A673 (cell line): ENCODE measurements at places on chromosomes 12 and 14.

DNA sequence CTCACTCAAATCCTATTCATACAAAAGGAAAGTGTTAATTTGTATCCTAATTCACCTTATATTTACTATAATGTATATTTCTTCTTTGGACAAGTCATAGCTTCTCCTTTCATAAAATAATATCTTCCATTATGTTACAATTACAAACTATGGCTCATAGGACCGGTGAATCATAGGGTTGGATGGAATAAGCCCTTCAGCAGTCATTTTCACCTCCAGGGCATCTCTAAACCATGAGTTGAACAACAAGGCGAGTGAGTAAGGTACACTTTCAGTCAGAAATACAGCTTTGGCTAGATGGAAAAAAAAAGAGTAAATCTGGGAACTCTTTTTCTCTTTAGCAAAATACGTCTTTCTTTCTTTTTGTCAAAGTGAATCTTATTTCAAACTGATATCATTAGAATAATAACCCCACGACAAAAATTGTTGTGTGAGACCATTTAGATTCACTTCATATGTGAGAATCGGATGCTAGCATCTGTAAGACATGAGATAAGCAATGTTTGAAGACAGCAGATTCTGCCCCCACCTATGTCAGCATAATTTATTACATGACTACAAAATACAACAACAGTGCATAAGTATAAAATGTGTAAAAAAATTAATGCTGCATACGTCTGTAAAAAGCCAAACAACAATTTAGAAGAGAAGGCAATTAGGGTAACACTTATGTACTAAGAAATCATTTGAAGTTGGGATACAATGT is 184.4 kb upstream of the SLC38A2 start:
- DNase-seq: no peak

DNA sequence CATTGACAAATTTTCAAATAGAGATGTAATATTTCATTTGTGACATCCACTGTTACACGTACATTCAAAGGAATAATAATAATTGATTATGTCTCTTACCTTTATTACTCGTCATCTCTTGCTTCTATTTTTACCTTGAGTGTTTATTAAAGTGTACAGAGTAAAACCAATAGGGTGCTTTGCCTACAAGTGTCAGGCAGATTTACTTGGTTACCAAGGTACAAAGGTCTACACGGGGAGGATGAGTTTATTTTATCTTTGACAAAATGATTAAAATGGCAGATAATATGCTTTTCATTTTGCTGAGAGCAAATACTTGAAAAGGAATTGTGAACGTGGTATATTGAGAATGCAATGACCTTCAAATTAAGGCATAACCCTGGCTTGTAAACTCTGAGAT is 137.8 kb upstream of the SOX5 start:
- no peak for DNase-seq

DNA sequence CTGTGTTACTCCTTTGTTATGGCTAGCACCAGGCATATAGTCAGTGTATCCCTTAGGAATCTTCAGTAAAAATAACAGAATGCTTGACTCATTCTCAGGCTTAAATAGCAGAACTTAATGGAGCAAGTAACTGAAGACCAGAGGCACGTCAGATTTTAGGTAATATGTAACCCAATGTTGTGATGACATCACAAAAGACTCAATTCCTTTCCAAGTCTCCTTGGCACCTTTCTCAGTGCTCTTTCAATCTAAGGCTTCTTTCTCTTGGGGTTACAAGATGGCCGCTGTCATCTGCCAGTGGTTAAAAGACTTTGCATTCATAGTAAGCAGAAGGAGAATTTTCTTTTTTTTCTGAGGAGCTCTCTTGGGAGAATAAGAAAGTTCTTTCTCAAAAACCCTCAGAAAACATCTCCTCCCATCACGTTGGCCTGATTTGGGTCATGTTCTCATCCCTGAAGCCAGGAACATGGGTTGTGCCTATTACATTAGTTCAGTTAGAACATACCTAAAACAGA is 33.4 kb upstream of the DCN start:
- no peak for DNase-seq

DNA sequence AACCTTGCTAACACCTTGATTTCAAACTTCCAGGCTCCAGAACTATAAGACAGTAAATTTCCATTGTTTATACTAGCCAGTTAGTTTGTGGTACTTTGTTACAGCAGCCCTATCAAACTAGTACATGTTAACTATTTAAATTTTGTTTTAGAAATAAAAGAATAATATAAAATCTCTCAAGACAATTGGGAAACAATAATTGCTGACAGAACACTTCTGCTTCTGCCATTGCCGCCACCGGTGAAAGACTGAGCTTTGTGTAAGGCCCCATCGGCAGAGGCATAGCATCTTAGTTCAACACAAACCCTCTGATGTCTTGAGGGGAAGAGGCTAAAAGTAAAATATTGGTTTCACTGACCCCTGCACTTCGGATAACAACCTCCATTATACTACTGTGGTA is 1607.1 kb upstream of the SEL1L start:
- no peak for DNase-seq

GRCh38 chr12:69430942-69431590 is 39.1 kb upstream of the FRS2 start:
- no peak for DNase-seq

GRCh38 chr12:6765634-6766581 is at the start of gene PTMS:
TSS of gene PTMS (plus strand) at chr12:6766363. CDS start at chr12:6766706, 343 bp downstream.
- peak; percentile 96 for DNase-seq

GRCh38 chr12:32043928-32044549 is 62.6 kb upstream of the BICD1 start:
- no peak for DNase-seq

GRCh38 chr12:15789220-15790171 is at the start of gene EPS8:
TSS of gene EPS8 (minus strand) at chr12:15789388. CDS start at chr12:15682951, 106,437 bp downstream.
- DNase-seq: peak; percentile 96

DNA sequence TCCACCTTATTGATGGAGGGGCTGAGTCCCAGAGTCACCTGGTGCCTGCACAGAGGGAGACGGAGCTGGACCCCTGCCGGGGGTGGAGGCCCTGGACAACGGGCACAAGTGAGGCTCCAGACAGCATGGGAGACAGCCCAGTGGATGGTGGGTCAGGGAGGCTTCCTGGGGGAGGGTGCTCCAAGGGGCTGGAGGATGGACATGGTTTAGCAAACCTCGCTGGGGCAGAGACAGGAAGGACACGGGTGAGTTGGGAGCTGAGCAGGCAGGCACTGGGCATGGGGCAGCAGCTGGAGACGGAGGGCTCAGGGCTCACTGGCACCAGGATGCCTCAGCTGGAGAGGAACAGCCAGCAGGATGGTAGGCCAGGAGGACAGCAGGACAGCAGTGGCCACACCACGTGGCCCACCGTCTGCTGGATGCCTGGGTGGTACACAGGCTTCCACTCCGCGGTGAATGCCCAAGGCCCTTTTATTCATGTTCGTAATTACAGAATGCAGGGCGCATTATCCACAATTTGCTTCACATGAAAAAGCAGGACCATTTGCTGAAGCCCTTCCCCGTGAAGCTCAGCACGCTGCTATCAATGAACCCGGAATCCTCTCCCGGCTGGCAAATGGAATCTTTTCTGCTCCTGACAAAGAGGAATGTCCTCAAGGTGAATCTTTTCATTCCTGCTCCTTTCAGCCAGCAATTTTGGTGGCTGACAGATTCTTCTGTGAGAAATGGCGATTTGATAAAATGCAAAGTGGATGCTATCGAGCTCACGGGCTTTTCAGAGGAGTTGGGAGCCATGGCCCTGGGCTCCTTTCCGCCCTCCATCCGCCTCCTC is 138.1 kb upstream of the C14orf180 start:
- no peak for DNase-seq

DNA sequence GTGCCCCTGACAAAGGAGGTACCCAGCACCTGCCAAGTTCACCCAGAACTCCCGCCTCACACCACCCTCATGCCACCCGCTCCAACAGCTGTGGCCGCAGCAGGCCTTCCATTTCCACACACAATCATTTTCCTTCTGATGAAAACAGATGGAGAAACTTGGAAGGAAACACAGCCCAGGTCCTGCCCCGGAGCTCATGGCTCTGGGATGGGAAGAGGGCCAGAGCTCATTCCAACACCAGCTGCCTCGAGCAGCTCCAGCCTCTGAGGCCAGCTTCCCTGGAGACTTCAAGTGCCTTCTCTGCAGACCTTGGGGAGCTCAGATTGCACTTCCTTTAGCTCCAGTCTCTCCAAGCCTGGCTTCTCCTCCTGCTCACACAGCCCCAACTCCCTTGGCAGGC is 55.1 kb upstream of the CMKLR1 start:
- DNase-seq: no peak

DNA sequence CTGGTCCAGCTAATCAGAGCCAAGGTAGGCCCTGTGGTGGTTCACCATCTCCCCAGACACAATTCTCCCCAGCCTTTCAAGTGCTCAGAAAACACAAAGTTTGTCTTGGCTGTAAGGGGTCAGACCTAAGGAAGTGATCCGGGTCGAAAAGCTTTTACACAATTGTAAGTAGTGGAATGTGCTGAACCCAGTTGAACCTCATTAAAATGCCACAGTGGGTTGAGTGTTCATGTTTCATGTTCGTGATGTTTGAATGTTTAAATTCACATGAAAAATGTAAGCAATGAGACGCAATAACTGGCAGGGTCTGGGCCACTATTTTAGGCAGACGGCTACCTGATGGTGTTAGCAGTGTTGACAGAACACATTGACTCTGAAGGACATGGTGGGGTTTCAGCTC is 60.9 kb upstream of the JDP2 start:
- DNase-seq: no peak

DNA sequence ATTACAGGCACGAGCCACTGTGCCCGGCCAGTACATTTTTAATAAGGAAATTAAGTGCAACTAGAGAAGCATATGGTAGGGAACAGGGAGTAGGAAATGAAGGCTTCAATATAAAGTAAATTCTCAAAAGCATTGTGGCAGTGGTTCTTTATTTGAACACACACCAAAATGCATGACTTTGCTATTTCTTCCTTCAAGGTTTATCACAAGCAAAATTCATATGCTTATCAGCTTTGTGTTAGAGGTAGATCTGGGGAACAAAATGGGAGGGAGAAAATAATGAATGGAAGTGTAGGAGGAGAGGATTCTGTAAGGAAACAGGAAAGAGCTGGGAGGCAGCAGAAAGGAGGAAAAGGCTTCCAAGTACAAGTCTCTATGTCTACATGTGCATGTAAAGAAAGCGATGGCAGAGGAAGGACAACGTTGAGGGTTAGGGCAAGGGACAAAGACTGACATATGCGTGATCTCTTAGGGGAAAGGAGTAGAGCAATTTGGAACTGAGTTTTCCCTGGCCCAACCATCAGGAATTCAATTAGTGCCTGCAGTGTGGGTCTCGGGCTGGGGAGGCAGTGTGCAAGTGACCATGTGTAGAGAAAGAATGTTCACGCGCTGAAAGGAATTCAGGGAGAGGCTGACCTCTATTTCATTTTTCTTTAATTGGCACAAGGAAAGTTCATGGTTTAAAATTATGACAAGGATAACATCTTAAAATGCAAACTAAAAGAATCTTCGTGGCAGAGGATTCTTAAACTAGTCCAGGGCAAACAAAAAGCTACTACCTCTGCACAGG is 22.9 kb upstream of the RASSF8 start:
- DNase-seq: no peak
